HS-5 (cell line): ENCODE measurements at places on chromosomes 11 and 22.
A peak's percentile ranks its signal among the peaks of the same experiment; 100 is the strongest.

DNA sequence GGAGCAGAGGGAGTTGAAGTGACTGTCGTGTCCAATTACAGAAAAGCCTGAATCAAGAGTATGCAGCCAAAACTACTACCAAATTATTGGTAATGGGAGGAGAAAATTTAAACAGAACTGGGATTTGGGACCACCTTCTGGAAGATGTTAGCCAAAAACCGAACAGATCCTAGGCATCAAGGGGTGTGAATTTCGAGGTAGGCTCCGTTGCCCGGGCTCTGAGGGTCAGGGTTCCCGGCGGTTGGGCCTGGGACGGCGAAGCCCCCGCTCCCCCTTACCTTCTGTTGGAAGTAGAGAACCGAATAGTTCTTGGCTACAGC is 313 bp downstream of the PRCP start:
- DNase-seq, result no peak

DNA sequence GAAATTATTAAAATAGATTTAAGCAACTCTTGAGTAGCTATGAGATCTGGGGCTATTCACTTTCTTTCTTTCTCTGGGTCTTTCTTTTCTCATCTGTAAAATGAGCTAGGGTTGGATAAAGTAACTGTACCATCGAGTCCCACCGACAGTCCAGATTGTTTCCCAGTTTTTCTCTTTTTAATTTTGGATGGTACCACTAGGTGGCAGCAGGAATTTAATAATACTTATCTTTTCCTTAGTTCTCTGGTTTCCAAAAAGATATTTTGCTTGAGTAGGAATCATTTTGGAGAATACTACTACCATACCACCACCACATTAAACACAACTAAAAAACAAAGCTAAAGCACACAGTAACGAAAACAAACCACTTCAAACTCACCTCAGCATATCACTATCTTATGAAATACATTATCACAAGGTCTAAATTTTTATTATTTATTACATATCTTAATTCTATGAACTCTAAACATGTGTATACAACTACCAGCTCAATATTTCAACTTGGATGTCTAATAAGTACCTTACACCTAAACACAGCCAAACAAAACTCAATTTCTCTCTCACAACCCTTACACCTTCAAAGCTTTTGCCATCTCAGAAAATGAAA is 584.0 kb downstream of the KCNA4 start:
- no peak for DNase-seq

DNA sequence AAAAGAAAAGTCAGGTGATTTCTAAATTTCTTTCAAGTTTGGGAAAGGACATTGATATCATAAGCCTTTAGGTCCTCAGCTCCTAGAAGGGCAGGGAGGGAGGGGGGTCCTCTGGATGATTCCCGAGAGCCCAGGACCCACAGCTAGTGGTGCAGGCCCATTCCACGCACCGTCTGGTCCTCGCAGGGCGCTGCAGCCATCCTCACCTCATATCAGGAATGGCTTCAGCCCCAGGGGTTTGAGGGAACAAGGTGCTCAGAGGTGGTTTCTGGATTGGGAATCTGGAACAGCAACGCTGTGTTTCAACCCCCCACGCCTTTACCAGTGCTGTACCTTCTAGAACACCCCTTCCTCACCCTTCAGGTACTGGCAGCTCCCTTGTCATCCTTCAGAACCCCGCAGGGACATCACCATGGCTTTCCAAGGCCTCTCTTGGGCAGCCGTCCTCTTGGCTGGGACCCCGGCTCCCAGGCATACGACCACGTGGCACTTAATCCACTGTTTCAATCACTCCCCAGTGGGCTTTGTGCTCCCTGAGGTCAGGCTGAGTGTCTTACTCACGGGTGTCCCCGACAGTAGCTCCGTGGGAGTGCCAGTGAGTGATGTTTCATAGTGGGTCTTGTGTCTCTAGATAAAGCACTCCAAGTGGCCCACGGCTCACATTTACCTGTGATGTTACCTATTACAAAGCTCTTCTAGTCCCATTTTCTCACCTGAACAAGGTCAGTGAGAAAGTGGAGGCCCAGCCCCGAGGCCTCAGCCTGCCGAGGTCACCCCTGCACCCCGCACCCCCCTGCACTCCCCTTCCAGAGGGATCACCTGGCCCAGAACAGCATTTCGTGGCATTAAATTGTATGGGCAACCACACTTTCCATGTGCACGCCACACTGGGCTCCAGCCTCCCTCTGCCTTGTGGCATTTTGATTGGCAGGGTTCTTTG is 93.9 kb downstream of the MORC2 start:
- no peak for DNase-seq

- DNase-seq, result no peak
Observed at GRCh38 chr22:28980326-28980725, 81.3 kb downstream of the C22orf31 start.

DNA sequence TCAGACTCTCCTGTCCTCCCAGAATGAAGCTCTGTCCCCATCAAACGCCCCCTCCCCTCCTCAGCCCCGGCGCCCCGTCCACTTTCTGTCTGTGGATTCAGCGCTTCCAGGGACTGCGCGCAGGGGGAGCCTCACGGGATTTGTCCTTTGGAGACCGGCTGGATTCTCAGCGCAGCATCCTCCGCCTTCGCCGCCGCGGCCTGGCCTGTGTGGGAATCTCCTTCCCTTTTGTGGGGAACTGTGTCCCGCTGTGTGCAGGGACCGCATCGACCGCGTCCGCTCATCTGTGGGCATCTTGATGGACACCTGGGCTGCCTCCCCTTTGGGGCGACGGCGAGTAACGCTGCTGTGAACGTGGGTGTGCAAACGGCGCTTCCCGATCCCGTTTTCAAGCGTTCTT is 1.1 kb upstream of the SCT start:
- no peak for DNase-seq

- DNase-seq, result no peak
Observed at GRCh38 chr11:111944651-111945051, 7.5 kb downstream of the DIXDC1 start.

GRCh38 chr11:77217156-77217555 is 84.3 kb downstream of the GDPD4 start:
- no peak for DNase-seq

GRCh38 chr11:132158091-132158490 is 787.7 kb downstream of the NTM start:
- DNase-seq, result no peak

DNA sequence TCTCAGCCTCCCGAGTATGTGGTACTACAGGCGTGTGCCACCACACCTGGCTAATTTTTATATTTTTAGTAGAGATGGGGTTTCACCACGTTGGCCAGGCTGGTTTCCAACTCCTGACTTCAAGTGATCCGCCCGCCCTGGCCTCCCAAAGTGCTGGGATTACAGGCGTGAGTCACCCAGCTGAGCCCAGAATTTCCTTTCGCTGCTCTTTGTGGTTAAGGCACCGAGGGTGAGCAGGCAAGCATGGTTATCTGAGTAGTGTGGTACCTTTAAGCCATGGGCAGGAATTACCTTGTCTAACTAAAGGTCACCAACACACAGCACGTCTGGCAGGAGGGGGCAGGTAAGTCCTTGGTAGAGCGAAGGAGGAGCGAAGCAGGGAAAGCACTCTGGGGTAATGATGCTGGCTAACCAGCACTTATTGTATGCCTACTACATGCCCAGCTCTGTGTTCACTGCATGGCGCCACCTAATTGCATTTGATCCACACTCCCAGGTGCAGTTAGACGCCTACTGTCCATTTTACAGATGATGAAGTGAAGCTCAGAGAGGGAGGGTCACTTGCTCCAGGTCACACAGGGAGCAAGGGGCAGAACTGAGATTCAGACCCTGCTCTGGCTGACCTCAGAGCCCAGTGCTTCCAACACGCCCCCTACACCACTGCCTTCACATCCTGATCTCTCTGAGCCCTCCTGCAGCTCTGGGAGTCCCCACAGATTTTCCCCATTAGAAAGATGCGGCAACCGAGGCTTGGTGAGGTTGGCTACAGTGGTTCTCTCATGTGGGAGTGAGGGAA is 45.7 kb downstream of the TRIOBP start:
- DNase-seq, result peak; percentile 73

DNA sequence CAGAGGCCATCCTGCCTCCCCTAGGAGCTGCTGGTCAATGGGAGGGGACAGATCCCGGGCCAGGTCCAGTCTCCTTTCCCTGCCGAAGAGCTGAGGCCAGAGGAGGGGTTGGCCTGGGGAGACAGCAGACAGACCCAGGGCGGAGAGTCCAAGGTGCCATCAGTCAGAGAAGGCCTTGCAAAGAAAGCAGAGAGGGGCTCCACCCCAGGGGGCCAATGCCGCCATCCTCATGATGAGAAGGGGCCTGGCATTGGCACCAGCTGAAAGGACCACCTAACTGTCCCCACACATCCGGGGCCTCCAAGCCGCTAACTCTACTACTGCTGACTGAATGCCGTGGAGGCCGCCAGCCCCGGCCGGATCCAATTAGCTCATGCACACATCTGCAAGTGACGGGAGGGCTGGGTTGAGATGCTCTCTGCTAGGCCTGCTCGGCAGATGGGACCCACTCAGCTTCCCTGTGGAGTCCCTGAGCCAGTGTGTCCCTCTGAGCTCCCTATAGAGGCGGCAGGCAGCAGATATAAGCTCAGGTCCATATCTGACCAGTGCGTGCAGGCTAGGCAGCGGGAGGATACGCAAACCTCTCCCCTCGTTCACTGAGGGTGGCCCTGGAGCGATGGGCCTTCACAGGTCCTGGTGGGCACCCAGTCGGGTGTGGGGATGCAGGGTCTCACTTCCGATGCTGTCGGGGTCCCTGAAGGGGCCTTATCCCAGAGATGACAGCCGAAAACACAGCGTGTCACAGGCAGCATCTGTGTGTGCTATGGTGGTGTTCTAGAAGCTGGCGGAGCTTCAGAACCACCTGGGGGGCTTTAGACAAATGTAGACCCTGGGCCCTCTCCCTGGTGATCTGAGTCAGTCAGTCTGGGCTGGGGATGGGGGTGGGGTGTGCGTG is 183.9 kb downstream of the CTTN start:
- no peak for DNase-seq

GRCh38 chr11:4049006-4049405 is 45.6 kb upstream of the RRM1 start:
- DNase-seq, result no peak

DNA sequence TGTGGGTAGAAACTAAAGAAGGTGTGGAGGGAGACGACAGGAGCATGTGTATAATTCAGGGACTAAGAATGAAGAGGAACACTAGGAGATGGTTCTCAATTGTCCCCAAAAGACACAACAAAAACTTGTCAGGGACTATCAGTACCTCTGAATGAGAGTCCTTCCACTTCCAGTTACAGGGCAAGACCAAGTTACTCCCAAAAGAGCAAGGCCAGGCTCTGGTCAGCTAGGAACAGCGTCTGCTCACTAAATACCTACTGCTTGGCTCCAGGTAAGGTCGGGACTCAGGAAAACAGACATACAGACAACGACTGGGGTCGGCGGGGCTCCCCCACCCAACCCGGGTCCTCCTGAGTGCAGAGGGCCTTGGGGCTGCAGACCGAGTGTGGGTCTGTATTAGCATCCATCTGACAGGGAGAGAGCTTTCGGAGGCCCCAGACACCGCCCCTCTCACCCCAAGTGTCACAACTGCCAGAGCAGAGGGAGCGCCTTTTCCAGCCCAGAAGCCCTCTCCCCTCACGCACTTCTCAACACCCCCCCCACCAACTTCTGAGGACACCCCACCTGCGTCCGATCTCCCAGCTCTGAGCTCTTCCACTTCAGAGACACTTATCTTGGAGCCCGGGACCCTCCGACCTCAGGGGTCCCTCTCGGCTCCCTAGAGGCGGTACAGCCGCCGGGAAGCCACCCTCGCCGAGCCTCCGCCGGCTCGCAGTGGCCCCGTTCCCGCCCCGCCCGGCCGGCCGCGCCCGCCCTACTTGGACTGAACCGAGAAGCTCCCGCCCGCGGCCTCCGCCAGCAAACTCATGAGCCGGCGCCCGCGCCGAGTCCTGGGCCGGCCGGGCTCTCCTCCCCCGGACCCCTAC is 522 bp downstream of the RHOG start:
- DNase-seq, result no peak

DNA sequence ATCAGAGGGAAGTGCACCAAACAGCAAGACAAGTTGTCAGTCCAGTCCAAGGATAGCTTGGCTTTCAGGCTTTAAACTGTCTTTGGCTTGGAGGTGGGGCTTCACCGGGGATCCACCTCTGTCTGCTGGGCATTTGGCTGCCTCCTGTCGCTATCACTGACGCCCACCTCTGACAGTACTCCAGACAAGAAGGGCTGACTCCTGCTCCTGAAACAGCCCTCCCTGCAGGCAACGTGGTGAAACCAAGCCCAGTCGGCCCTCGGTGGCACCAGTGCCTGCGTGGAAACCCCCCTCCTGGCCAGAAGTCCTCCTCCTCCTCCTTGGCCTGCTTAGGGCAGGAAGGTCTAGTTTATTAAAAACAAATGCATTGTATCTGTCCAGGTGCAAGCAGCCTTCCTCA is 16.9 kb downstream of the DHCR7 start:
- no peak for DNase-seq

- DNase-seq, result no peak
Observed at GRCh38 chr11:109968781-109969180, 124.4 kb upstream of the ZC3H12C start.

- DNase-seq, result no peak
Observed at GRCh38 chr11:104699981-104700380, 198.3 kb downstream of the CASP12 start.

- no peak for DNase-seq
Observed at GRCh38 chr11:103257360-103257759, 148.1 kb downstream of the DYNC2H1 start.

DNA sequence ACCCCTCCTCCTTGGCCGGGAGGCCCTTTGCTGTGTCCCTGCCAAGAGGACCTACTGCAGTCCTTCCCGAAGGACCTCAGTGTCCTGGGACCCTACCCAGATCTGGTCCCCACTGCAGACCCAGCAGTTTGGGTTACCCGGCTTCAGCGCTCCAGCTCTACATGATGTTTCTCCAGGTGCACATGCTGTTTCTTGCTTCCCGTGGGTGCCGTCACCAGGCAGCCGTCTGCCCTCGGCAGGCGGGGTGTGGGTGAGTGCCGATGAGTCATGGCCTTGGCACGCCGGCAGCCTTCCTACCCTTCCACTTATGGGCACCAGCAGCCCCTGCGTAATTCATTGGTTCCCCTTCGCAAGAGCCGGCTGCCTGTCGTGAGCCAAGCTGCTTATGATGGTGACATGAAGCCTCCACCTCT is 101.8 kb downstream of the BCR start:
- DNase-seq, result peak; percentile 52

GRCh38 chr11:67120456-67120855 is 1.4 kb downstream of the KDM2A start:
- DNase-seq, result no peak
